A549 treated with Mapracorat at 1 μM for 4 hours (cell line): ENCODE measurements at places on chromosomes 4 and X. TPM values are rescaled to one million over a fixed set of nuclear protein-coding genes. Genes with fewer than 3 reads are reported as not detected.

MTNR1A gene
- 0.36 to 1.2 TPM (median 0.58 TPM) in 5 replicates for total RNA-seq

PLAC1 gene
- total RNA-seq = 0.48 to 0.80 TPM (median 0.73 TPM) in 5 replicates

FAM53A gene
- 0.56 to 1.6 TPM (median 0.79 TPM) in 5 replicates for total RNA-seq

CXorf65 gene
- total RNA-seq = not detected in 5 replicates

XPNPEP2 gene
- total RNA-seq = not detected in 5 replicates

CT45A5 gene
- total RNA-seq = not detected in 5 replicates

SCML2 gene
- total RNA-seq = 7.2 to 8.3 TPM (median 7.3 TPM) in 5 replicates

ADH7 gene
- not detected in 5 replicates for total RNA-seq

ANKRD37 gene
- total RNA-seq = 2.2 to 4.2 TPM (median 3.2 TPM) in 5 replicates

WAS gene
- total RNA-seq = 0.20 to 0.65 TPM (median 0.41 TPM) in 5 replicates

GPRASP3 gene
- total RNA-seq = 2.8 to 3.9 TPM (median 3.8 TPM) in 5 replicates

PRR32 gene
- not detected in 5 replicates for total RNA-seq

NAT8L gene
- total RNA-seq = 8.6 to 14.7 TPM (median 13.8 TPM) in 5 replicates

EDA gene
- total RNA-seq = 0.38 to 0.75 TPM (median 0.43 TPM) in 5 replicates

ANAPC4 gene
- 10.2 to 14.6 TPM (median 12.0 TPM) in 5 replicates for total RNA-seq

C1QTNF7 gene
- total RNA-seq = not detected in 5 replicates

YTHDC1 gene
- total RNA-seq = 31.4 to 35.1 TPM (median 32.7 TPM) in 5 replicates
